Diencephalon (tissue), 1 donor: ENCODE measurements at places on chromosomes 16 and 17. TPM values are rescaled to one million over a fixed set of nuclear protein-coding genes. Genes with fewer than 3 reads are reported as not detected.

Gene NSF
- total RNA-seq, result 216 TPM

Gene RAPGEFL1
- 23.8 TPM for total RNA-seq

Gene ROGDI
- total RNA-seq, result 62.7 TPM

Gene P2RX1
- 0.23 TPM for total RNA-seq

Gene SLC16A13
- 0.92 TPM for total RNA-seq
